ENCODE measurements at places on chromosomes 1 and 21.

GRCh38 chr1:244054924-244055263 is 3.8 kb downstream of the ZBTB18 start:
- DNase-seq = peak; percentile 41

GRCh38 chr1:41802532-41803501 is 115.9 kb downstream of the HIVEP3 start:
- no peak for DNase-seq

- DNase-seq = no peak
Observed at GRCh38 chr1:37090671-37091070, 56.4 kb upstream of the GRIK3 start.

GRCh38 chr1:11299225-11299574 is 26.2 kb downstream of the UBIAD1 start:
- DNase-seq = no peak

- DNase-seq = no peak
Observed at GRCh38 chr1:87120779-87121178, 206.3 kb downstream of the HS2ST1 start.

DNA sequence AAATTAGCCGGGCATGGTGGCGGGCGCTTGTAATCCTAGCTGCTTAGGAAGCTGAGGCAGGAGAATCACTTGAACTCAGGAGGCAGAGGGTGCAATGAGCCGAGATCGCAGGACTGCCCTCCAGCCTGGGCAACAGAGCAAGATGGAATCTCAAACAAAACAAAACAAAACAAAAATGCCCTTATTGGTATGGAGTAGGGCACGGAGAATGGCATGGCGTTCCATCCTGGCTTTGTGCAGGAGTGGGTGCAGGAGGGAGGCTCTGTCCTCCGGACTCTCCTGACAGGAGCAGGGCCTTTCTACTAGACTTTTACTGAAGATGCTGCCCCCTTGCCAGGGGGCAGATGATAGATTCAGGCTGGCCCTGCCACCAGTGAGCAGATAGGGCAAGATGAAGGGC is 1.0 kb downstream of the TMEM61 start:
- no peak for DNase-seq

DNA sequence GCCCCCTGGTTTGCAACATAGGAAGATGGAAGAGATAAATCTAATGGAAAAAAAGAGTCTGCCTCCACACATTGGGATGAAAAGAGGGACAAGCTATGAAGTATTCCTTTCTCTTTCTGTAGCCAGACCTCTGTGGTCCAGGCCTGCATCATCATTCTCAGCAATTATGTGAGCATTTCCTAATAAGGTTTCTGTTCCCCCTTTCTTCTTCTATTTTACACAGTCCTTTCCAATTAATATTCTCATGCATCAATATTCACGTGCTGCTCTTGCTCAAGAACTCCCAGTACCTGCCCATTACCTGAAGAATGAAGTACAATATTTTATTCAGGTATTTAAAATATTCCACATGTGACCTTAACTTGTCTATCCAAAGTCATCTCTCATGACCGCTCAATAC is 8.2 kb upstream of the SLC30A1 start:
- no peak for DNase-seq

Measured in activated naive CD8-positive, alpha-beta T cell treated with anti-CD3 and anti-CD28 coated beads for 36 hours (primary cell).